ENCODE measurements at places on chromosomes 11 and 22. TPM values are rescaled to one million over a fixed set of nuclear protein-coding genes. Genes with fewer than 3 reads are reported as not detected.

GRCh38 chr11:116416852-116417251, 355.9 kb downstream of the BUD13 start:
- DNase-seq: no peak

DNA sequence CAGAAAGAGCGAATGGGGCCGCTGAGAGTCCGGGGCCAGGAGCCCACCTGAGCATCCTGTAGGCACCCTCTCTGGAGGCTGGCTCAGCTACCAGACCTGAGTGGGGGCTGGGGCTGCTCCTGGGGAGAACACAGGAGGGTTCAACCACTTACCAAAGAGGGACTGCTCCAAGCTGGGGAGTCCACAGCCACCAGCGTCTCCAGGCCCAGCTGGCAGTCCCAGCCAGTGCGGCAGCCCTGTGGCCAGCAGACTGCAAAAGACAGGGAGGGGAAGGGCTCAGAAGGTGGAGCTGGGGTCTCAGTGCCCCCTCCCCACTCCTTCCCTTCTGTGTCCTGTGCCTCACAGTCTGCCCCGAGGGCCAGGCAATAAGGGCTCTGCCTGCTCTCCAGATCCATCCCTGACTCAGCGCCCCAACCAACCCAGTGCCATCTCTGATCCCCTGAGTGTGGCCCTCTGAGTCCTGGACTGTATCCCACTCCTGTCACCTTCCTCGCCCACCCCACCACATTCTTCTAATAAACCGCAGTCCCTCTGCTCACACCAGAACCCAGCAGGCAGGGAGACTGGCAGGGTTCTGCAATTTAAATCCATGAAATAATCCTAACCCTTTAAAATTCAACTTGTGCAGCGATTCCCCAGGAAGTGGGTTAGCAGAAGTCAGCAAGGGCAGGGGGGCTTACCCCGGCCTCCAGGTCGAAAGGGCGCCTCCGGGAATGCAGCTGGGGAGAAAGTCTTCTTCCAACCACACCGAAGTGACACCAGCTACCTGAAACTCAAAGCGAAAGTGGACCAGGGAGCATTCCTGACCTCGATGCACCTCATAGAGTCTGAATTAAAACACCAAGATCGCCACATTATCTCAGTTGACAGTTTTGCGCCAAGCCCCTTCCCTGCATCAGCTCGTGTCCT, 13.3 kb downstream of the CHST1 start:
- no peak for DNase-seq

DNA sequence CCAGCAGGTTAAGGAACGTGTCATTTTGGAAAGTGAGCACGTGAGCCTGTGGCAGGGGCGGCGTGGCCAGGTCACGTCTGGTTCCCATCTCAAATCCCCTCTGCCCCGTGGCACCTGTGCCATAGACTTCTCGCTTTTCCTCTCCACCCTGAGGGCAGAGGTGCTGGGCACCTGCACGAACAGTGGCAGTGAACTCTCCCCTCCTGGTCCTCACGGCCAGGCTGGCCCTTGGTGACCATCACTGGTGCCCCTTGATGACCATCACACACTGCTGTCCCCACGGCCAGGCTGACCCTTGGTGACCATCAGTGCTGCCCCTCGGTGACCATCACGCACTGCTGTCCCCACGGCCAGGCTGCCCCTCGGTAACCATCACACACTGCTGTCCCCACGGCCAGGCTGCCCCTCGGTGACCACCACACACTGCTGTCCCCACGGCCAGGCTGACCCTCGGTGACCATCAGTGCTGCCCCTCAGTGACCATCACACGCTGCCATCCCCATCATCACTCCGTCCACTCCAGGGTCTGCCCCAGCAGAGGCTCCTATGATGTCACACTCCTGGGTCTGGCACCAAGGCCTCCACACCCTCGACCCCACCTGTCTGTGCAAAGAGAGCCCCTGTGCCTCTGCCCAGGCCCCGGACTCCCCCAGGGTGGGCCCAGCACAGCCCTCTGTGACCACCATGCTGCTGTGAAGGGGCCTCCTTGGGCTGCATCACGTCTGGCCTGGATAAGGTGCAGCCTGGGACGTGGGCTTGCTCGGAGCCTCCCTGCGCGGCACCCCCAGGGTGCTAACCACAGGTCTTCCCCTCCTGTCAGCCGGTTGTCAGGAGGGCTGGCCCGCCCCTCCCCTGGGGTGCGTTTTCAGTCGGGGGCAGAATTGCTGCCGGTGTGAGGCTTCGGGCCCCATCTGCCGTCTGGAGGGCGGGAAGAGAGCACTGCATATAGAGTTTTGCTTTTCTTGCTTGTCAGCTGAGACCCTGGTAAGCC, 738.6 kb downstream of the BRD1 start:
- DNase-seq: no peak

- no peak for DNase-seq
Observed at GRCh38 chr11:65590240-65590738, 5.3 kb downstream of the KCNK7 start.

DNA sequence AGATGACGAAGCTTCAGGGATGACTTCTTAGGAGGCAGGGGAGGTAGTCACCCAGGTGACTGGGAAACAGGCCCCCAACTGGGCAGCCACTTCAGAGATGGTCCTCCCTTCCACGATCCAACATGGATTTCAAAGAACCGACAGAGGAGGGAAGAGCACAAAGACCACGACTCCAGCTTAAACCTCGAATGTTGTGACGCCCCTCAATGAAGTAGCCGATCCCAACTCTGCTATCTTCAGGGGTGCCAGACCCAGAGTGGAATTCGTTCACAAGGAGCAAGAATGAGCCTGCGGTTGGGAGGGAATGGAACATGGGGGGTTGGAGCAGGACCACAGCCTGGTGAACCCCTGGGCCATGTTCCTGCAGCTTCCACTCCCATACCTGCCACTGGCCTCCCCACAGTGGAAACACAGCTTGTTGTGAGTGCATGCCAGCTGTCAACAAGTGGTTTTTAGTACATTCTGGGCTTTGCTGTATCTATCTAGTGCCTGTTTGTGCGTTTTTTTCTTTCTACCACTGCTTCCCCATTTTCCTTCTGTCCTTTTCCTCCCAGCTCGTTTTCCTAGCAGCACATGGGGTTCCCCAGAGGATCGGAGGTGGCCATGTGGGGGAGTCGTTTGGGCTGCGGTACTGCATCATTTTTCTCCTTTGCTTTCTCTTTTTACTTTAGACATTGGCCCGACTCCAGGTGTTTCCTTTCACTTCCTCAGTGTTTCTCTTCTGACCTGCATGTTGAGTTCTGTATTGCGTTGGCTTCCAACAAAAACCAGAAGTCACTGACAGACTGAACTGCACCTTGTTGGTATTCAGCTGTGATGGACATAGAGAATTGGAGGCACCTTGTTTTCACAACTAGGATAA, 65.8 kb downstream of the MORC2 start:
- no peak for DNase-seq

DNA sequence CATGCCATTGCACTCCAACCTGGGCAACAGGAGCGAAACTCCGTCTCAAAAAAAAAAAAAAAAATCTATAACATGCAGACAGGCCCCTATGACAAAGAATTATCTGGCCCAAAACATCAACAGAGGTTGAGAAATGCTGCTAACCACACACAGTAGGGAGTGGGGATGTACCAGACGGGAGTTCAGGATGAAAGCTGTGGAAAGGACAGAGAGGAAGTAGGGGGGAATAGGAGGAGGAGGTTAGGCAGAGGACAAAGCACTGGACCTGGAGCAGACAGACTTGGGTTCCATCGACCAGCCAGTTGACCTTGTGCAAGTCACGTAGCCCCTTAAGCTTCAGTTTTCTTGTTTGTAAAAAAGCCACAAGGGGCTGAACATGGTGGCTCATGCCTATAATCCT, 12.5 kb downstream of the LRP4 start:
- DNase-seq: no peak

DNA sequence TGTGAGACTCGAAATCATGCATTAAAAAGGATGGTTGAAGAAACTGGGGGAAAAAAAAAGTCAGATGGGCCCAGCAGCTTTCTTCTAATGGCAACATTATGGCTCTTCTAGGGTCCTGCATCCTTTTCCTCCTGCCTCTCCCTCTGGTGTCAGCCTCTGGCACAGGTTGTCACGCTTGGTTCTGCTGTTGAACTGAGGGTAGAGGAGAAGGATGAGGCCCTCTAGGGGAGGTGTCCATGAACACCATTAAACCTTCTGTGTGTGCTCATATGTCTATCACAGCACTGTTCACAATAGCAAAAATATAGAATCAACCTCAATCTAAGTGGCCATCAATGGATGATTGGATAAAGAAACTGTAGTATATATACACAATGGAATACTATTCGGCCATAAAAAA, 36.0 kb downstream of the BUD13 start:
- DNase-seq: no peak

Gene ARHGAP8
- total RNA-seq: 2.6 TPM

Gene MYEOV
- total RNA-seq: 1.0 TPM

Gene CRYBB2
- not detected for total RNA-seq
